IMR-90 (cell line): ENCODE measurements at places on chromosomes 5 and 9. TPM values are rescaled to one million over a fixed set of nuclear protein-coding genes. Genes with fewer than 3 reads are reported as not detected.

DNA sequence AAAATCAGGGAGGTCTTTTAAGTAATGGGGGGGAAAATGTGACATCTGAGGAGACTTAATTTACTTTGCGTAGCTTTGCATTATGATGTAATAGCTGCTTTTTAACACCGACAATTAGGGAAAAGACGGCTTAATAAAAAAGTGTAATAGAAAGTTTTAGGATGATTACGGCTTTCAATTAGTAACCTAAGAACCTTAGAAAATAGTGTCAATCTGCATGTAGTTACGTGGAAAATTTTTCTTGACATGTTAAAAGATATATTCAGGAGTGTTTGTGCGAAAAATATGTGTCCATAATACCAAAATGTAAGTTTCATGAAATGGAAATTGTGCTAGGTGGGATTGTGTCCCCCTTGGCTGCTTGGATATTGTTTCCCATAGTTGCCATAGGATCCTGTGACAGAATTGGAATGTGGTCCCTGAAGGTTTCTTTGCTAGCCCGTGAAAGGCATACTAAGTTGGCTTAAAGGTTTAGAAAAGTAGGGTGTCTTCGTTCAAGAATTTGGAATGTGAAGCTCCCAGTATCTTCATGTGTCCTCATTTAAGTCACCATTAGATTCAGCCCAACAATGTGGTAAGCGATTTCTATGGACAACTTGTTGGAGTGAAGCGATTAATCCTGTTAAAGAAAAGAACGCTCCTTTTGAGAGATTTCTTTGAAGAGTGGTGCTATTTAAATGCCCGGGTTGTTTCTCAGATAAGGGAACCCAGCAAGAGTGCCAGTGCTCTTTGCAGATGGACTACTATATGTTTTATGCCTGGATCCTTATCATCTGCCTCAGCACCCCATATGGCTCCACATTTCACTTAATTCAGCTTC lies 2.0 kb downstream of the RGMB start:
- peak overlapping the region; percentile 47 for H3K27ac ChIP-seq
- H3K27me3 ChIP-seq = no peaks in the 10 kb centered on the region
- H3K4me1 ChIP-seq = peaks cover 8% of the 10 kb centered on the region
- H3K36me3 ChIP-seq = peaks cover 12% of the 10 kb centered on the region

The ORM2 gene
- not detected in 2 replicates for total RNA-seq

The BRD3 gene
- 2.2 and 3.6 TPM in 2 replicates for total RNA-seq

The TRIM41 gene
- 5.9 and 6.9 TPM in 2 replicates for total RNA-seq

DNA sequence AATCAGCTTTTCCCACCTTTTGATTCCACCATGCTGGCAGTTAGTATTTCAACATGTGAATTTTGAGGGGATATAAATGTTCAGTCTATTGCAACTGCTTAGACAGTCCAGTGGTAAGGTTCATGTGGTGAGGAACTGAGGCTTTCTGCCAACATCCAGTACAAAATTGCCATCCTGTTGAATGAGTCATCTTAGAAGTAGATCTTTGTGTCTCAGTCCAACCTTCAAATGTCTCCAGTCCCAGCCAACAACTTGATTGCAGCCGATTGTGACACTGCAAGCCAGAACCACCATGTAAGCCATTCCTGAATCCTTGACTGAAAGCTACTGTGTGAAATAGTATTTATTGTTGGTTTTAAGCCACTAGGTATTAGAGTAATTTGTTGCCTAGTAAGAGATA lies 331.5 kb upstream of the GRIN3A start:
- DNase-seq = no peak
- H3K4me1 ChIP-seq = no peaks in the 10 kb centered on the region
- no peaks in the 10 kb centered on the region for H3K27me3 ChIP-seq
- no peak overlapping the region for H3K4me3 ChIP-seq

- DNase-seq = no peak
- no peak overlapping the region for H3K27ac ChIP-seq
- H3K4me1 ChIP-seq = no peaks in the 10 kb centered on the region
- no peaks in the 10 kb centered on the region for H3K36me3 ChIP-seq
- H3K4me3 ChIP-seq = no peak overlapping the region
- H3K27me3 ChIP-seq = no peaks in the 10 kb centered on the region
Observed at GRCh38 chr5:2221450-2221849, 338.7 kb upstream of the IRX4 start.

DNA sequence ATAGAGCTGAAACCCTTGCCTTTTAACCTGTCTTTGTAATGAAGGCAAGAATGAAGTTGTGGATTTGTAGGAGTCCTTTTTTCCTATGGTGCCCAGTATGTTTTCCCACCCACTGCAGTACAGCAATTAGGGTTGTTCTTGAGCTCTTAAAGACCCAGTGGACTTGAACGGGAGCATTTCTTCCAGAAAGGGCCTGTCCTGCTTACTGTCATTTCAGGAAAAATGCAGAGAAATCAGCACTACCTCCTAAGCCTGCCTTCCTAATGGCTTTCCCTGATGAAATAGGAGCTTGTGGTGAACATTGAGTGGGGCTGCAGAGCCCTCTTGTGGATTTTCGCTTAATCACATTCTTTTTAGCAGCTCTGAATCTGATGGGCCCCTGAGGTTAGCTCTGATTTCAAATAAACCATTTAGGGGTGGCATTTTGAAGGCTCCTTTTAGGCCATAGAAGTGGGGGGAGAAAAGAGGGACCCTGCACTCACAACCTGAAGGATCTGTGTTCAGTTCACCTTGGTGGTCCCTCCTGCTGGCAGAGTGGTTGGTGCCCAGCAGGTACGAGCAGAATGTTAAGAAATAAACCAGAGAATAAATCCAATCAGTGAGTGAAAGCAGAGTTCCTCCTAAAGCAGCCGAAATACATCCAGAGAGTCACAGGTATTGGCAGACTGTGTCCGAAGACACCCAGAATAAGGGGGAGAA lies 188.0 kb upstream of the KLF9 start:
- H3K36me3 ChIP-seq = no peaks in the 10 kb centered on the region
- peak overlapping the region; percentile 79 for H3K27ac ChIP-seq
- peaks cover 17% of the 10 kb centered on the region for H3K4me1 ChIP-seq
- no peaks in the 10 kb centered on the region for H3K27me3 ChIP-seq
- no peak overlapping the region for H3K4me3 ChIP-seq
- peak; percentile 91 for DNase-seq

The SLC36A3 gene
- not detected in 2 replicates for total RNA-seq

DNA sequence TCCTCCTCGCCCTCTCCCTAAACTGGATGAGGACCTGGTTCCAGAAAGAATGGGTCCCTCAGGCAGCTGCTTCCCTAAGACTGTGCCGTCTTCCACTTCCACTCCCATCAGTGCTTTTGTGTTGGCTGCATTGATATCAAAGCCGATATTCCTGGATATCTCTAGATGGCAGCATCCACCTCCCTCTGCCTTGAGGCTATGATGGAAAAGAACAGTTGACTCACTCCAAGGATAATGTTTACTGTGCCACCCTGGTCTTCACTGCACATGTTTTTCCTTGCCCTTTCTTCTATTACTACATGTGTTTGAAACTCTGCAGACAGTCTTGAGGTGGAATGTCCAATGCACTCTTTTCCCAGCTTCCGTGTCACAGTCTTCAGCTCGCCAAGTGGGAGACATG lies 211.6 kb downstream of the MAST4 start:
- no peaks in the 10 kb centered on the region for H3K36me3 ChIP-seq
- peak; percentile 55 for DNase-seq
- peaks cover 12% of the 10 kb centered on the region for H3K27me3 ChIP-seq

The KCNMB1 gene
- total RNA-seq = not detected in 2 replicates

The SAXO1 gene
- total RNA-seq = under 0.01 TPM in 1 of 2 replicates, not detected in the other

DNA sequence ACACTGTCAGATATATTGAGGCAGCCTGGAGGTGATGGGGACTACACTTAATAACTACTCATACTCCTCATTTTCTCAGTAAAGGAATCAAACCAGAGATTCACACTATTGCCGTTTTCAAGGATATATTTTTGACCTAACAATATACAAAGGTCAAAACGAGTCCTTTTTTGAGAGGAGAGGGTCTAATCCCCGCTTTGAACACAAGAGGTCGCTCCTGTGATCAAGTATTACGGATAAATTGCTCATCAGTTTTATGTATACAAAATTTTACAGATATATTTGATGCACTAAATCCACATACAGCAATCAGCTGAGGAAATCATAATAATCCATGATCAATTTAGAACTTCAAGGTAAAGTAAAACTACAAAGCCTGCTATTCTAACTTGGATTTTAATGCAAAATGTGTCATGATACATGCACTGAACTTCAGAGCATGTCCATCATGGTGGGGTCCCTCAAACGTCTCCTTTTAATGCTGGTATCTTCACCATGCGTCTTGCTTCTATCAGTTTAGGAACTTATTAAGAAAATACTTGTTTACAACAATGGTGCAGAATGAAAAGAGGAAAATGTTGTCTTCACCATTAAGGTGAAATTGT lies 2.5 kb upstream of the ISL1 start:
- peaks cover 54% of the 10 kb centered on the region for H3K27me3 ChIP-seq
- no peaks in the 10 kb centered on the region for H3K36me3 ChIP-seq

- no peaks in the 10 kb centered on the region for H3K36me3 ChIP-seq
- H3K27me3 ChIP-seq = no peaks in the 10 kb centered on the region
- H3K4me3 ChIP-seq = no peak overlapping the region
- DNase-seq = peak; percentile 62
Observed at GRCh38 chr5:120535900-120536299, 71.8 kb downstream of the PRR16 start.
